ENCODE measurements at places on chromosomes 5 and 9. TPM values are rescaled to one million over a fixed set of nuclear protein-coding genes. Genes with fewer than 3 reads are reported as not detected.

The WNT8A gene
- not detected for total RNA-seq

The FABP6 gene
- 0.53 TPM for total RNA-seq

The ERAP2 gene
- total RNA-seq = 1.3 TPM

The COL15A1 gene
- total RNA-seq = 0.63 TPM

The PHF24 gene
- total RNA-seq = 0.14 TPM

The MRPL22 gene
- total RNA-seq = 38.0 TPM

The ABO gene
- total RNA-seq = not detected

All from A549 treated with Hydrocortisone at 1 μM for 4 hours (cell line).